AG04450 (cell line): ENCODE measurements at places on chromosomes 12 and 14.

DNA sequence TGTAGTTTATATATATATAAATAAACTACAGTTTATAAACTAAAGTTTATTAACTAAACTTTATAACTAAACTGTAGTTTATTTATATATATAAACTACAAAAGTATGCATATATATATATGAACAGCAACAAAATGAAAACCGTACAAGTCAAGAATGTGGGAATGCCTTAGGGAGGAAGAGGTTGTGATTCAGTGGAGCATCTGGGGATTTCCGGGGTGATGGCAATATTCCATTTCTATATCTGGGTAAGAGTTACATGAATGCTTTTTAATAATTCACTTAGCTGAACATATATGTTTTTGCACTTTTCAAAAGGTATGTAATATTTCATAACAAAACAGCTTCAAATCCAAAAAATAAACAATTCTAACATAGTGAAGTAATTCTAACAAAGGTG is 30.1 kb upstream of the CAND1 start:
- DNase-seq: no peak

GRCh38 chr14:22282417-22282816 is 306.6 kb downstream of the DAD1 start:
- no peak for DNase-seq

DNA sequence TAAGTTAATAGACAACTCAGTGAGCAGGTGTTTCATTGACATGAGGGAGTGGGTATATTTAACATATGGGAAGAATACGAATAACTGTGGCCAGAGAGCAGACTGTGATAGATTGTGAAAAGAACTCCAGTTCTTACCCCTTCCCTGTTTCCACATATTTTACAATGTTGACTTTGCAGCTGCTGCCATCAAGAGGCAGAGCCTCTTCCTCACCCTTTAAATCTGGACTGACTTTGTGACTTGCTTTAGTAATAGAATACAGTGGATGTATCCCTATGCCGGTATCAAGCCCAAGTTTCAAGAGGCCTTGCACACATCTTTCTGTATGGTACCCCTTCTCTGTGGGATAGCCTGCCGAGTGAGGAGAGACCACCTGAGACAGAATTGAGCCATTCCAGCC is 356.7 kb downstream of the ETNK1 start:
- DNase-seq: no peak

GRCh38 chr14:64518229-64518628 is 13.7 kb downstream of the ZBTB1 start:
- no peak for DNase-seq

DNA sequence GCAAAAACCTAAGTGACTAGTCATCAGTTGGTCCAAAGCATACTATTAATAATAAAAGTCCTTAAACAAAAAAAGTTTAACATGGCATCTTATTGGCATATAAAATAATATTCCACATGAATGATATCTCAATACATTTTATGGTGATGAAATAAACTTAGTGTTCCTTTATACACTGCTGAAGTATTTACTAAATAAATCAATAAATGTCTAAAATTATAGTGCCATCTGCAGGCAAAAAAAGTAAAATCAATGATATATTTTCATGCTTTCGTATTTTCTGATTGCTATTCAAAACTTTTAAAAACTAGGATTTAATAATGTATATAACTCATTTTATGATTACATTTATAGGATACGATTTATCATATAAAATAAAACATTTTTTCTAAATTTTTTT is 30.5 kb downstream of the PUS7L start:
- no peak for DNase-seq

- DNase-seq: no peak
Measured at GRCh38 chr12:90253136-90253535, 544.5 kb upstream of the ATP2B1 start.

DNA sequence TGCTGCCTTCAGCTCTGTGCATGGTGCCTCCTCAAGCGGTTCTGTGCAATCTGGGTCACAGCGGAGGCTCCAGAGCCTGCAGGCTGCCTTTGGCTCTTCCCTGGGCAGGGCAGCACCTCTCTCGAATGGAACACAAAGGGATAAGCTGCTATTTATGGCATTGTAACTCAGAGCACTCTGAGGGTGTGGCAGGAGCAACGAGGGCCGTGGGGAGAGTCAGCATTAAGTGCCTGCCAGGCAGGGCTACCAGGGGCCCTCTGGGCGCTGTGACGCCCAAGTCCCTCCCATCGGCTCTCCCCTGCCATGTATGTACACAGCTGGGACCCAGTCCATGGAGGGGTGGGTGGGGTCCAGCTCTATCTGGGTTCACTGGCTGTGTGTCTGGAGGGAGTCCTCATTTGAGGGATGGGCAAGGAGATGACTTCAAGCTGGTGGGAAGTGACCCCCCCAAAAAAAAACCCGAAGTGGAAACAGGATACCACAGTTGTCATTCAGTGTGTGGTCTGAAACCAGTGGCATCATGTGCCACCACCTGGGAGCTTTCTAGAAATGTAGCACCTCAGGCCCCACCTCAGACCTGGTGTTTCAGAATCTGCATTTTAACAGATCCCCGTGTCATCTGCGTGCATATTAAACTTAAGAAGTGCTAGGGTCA is 44.0 kb upstream of the OAS1 start:
- DNase-seq: no peak

GRCh38 chr12:118098911-118099671 is 4.7 kb downstream of the VSIG10 start:
- DNase-seq: no peak
